ENCODE measurements at places on chromosomes 12 and 14.

DNA sequence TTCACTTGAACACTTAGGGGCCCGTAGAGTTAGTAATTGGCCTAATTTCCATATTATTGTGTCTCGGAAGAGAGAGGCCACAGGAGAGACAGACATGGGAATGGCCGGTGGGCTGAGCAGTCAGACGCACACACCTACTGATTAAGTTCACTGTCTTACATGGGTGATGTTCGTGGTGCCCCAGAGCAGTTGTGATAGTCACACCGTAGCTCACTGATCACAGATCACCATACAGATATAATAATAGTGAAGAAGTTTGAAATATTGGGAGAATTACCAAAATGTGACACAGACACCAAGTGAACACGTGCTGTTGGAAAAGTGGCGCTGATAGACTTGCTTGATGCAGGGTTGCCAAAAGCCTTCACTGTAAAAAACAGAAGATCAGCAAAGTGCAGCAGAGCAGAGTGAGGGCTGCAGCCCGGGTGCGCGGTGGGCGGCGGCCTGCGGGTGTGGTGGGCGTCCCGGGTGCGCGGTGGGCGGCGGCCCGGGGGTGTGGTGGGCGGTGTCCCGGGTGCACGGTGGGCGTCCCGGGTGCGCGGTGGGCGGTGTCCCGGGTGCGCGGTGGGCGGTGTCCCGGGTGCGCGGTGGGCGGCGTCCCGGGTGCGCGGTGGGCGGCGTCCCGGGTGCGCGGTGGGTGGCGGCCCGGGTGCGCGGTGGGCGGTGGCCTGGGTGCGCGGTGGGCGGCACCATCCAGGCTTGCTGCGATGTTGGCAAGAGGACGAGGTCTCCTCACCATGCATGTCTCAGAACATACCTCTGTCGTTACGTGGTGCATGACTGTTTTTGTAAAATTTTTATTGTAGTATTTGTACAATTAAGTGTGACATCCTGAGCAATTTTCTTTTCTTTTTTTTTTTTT lies 34.3 kb upstream of the TEX22 start:
- no peak for DNase-seq

- DNase-seq, result no peak
Observed at GRCh38 chr12:6871052-6871957, 1.8 kb downstream of the SPSB2 start.

- no peak for DNase-seq
Observed at GRCh38 chr14:69004731-69005431, 25.8 kb upstream of the ACTN1 start.

DNA sequence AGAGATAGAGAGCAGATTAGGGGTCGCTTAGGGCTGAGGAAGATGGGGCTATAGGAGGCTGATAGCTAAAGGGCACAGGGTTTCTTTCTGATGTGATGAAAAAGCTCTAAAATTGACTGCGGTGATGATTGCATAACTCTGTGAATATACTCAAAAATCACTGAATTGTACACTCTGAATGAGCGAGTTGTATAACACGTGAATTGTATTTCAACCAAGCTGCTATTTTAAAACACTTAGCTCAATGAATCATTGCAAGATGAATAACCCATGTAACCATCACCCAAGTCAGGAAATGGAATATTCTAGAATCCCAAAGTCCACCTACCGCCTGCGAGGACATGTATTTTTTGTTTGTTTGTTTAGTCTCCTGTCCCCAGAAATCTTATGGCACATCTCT lies 60.1 kb upstream of the CCND2 start:
- DNase-seq, result no peak

- DNase-seq, result no peak
Observed at GRCh38 chr12:46413368-46413767, 40.8 kb upstream of the SLC38A2 start.

GRCh38 chr12:108620236-108620879 lies 13.3 kb downstream of the SELPLG start:
- DNase-seq, result no peak

DNA sequence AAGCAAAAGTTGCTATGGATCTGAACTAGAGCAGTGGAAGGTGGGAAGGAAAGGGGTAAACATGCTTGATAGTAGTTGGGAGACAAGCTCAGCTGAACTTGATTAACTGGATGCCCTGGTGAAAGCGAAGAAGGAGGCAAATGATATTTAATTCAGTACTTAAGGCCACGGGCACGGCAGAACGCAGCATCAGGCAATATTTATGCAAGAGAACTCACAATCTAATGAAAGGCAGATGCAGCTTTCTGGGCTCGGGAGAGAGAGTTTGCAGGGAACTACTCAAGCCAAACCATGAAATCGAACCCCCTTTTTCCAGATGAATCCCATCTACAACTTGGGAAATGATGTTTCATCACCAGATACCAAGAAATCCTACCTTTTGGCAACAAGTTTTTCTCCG lies 3.5 kb upstream of the CNIH1 start:
- DNase-seq, result no peak

DNA sequence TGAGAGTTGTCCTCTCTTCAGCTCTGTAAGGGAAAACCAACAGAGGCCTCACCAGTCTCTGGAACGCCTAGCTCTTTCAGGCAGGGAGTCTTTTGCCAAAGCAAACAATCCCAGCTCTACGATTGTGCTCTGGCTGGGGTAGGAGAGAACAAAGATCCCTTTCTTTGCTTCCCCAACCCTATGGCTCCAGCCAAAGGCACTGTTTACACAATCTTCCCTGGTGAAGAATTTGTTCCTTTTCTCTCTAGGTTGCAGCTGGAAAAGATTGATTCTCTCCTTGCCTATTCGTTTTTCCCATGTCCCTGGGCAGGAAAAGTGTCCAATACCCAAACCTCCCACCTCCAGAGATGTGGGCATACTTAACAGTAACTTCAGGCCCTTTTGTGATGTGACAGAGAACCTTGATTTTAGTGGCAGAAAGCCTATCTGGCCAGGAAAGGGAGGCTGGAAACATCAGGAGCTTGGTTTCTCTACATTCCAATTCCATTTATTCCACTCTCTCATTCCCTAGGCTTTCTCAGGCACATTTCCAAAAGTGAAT lies 16.8 kb downstream of the ATP5MC2 start:
- no peak for DNase-seq

GRCh38 chr14:32601906-32602305 lies 272.8 kb downstream of the AKAP6 start:
- no peak for DNase-seq

DNA sequence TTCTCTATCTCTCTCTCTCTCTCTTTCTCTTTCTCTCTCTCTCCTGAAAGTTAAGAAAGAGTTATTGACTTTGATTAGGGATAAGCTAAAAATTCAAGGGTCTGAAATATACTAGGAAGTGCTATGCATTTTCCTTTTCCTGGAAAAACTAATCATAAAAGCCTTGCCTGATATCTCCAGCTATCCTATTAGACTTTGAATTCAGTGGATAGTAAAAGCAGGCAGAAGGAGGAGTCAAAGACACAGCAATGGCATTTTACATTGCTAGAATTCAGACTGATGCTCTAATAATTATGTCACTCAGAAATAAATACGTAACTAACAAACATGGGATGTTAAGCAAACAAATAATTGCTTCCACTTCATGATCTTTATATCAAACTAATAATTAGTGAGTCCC lies 272.0 kb downstream of the SSPN start:
- no peak for DNase-seq

- DNase-seq, result no peak
Observed at GRCh38 chr12:27048822-27049752, 26.7 kb downstream of the MED21 start.

- no peak for DNase-seq
Observed at GRCh38 chr14:75268633-75269550, 9.7 kb upstream of the FOS start.

- no peak for DNase-seq
Observed at GRCh38 chr14:50647753-50648152, 20.4 kb downstream of the SAV1 start.

GRCh38 chr12:51932218-51933076 lies 19.1 kb upstream of the ACVR1B start:
- no peak for DNase-seq

- DNase-seq, result no peak
Observed at GRCh38 chr12:124434354-124434753, 133.1 kb downstream of the NCOR2 start.

DNA sequence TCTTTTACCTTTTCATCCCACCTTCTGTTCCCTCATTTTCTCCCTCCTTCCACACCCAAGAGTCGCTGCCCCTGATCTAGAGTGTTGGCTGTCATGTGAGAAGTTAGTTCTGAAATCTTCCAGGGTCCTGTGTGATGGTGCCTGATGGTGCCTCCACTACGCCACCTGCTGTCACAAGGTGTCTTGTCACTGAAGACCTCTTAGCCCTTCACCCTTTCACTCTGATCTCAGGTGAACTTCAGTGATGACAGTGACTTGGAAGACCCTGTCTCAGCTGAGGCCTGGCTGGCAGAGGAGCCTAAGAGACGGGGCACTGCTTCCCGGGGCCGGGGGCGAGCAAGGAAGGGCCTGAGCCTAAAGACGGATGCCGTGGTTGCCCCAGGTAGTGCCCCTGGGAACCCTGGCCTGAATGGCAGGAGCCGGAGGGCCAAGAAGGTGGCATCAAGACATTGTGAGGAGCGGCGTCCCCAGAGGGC lies 7.6 kb upstream of the PFDN5 start:
- DNase-seq, result peak; percentile 41

DNA sequence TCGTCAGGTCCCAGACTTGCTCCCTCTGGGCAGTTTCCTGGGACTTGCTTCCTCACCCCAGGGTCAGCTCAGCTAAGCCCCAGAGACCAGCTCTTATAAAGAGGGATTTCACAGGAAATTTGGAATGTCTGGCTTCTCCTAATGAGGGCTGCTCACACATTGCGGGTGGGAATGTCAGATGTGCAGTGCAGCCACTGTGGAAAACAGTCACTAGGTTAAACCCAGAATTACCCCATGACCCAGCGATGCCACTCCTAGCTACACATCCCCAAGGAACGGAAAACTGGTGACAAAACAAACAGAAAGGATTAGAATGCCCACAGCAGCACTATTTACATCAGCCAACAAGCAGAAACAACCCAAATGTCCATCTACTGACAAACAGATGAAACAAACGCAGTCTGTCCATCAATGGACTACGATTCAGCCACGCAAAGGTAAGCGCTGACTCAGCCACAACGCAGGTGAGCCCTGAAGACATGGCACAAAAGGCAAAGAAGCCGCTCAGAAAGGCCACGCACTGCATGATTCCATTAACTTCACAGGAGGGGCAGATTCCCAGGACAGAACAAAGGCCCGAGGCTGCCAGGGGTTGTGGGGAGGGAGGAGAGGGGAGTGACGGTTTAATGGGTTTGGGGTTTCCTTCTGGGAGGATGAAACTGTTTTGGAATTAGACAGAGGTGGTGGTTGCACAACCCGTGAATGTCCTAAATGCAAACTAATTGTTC lies 63.0 kb downstream of the NCOR2 start:
- DNase-seq, result no peak

DNA sequence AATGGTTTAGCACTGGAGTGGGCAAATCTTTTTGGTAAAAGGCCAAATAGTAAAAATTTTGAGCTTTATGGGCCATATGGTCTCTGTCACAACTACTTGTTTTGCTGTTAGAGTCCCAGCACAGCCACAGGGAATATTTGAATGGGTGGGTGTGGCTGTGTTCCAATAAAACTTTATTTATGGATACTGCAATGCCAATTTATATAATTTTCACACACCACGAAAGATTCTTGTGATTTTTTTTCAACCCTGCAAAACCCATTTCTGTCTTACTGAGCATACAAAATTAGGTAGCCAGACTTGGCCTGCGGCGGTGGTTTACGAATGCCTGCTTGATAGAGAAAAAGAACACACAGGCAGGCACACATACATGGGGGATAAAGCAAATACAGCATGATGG lies 28.3 kb downstream of the TMEM120B start:
- DNase-seq, result no peak

DNA sequence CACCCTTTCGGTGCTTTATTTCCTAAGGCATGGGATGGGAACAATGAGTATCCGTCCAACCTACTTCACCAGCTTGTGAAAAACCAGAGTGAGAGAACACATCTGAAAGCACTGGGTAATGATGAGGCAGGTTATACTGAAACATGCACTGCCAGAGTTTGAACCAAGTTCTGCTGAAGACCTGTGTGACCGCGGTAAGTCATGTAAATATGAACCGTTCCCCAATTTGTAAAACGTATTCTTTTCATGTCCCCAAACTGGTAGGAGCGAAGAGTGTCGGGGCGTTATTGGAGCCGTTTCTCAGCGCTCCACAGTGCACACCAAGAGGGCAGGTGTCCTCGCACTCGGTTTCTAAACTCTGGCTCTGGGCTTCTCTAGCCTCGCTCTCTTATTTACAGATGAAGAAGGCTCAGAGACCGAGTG lies 788 bp upstream of the NGDN start:
- DNase-seq, result no peak

GRCh38 chr12:81147292-81147919 lies 69.5 kb downstream of the ACSS3 start:
- DNase-seq, result no peak

- no peak for DNase-seq
Observed at GRCh38 chr12:112297188-112297587, 85.0 kb downstream of the HECTD4 start.

GRCh38 chr14:96117101-96117897 lies 78.1 kb downstream of the C14orf132 start:
- DNase-seq, result no peak

DNA sequence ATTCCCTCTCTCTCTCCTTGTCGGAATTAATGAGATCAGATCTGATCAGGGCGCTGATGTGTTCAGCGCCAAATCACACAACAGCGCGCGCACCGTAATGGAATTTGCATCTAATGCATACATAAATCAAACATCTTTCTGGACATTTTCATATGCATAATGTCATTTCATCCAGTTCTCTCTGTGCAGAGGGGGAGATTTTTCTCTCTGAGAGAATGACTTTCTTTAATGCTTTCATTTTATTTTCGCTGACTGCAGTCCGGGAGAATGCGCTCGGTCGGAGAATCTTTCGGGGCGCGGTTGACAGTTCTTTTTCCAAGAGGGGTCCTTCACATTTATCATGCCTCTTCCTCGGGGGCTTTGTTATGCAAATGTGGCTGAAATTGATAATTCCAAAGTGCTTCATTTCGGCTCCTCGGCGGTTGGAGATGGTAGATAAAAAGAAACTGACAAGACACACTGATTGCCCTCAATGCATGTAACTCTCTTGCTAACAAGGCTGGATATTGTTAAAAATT lies 615.9 kb downstream of the VRK1 start:
- no peak for DNase-seq

GRCh38 chr12:69844416-69844815 lies 19.4 kb downstream of the MYRFL start:
- no peak for DNase-seq

DNA sequence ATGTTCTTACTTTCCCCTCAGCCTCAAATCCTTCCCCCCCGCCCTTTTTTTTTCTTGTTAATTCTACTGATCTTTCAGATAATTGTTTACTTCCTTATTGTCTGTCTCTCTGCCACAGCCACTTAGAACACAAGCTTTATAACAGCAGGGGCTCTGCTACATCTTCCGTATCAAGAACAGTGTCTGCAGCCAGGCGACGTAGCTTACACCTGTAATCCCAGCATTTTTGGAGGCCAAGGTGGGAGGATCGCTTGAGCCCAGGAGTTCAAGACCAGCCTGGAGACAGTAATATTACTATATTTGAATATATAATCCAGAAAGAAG lies 5.4 kb downstream of the SOS2 start:
- DNase-seq, result no peak
